ENCODE measurements at places on chromosomes 2 and 18.

DNA sequence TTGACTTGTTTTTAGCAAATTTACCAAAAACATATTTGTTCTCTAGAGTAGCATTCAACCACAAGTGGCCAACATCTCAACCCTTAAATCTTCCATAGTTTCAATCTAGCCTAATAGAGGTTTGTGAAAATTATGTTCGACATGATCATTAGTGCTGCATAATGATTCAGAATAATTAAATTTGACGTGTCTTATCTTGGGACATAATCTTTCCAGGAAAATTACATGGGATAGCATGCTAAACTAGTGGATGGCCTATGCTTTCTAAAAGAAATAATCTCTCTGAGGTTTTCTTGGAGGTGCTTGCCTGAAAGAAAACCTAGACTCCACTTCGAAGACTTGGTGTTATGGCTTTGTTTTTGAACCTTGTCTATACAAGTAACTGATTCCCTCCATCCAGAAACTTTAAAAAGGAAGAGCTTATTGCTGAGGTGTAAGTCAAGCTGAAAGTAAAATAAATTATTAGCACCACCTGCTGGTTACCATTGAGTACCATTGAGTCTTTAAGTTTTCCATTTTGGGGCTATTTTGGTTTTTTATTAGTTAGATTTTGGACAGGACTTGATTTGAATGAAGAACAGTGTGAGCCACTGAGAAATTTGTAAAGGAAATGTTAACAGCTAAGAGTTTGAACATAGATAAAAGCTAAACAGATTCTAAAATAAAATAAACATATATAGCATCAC is 32.7 kb downstream of the COX7A2L start:
- DNase-seq: peak; percentile 51

DNA sequence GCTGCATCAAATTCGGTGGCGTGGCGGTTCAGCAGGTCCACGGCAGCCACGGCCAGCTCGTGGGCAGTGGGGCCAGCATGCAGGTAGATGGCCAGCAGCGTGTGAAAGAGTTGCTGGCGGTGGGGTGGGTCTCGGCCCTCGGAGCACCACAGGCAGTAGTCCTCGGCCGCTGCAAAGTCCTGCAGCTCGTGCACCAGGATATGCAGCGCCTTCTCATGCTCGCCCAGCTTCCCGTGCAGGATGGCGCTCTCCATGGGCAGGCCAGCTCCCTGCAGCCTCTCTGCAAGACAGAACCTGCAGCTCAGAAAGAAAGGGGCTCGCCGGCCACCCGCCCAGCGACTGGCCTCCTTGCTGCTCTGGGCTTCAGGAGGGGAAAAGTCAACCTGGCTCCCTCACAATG is 27.9 kb downstream of the GPR45 start:
- no peak for DNase-seq

GRCh38 chr18:24443870-24444269 is 16.6 kb upstream of the HRH4 start:
- peak; percentile 63 for DNase-seq

DNA sequence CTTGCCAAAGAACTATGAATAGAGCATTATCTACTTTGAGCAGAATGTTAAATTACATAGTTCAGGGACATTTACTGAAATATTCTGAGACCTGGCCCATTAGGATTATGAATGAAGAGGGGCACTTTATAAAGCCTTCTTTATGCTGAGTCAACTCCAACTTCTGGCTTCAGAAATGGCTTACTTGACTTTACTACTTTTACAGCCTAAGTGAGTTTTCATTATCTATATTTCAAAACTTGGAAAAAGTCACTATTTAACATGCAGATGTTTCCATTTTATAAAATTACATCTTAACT is 37.7 kb downstream of the SESTD1 start:
- no peak for DNase-seq

DNA sequence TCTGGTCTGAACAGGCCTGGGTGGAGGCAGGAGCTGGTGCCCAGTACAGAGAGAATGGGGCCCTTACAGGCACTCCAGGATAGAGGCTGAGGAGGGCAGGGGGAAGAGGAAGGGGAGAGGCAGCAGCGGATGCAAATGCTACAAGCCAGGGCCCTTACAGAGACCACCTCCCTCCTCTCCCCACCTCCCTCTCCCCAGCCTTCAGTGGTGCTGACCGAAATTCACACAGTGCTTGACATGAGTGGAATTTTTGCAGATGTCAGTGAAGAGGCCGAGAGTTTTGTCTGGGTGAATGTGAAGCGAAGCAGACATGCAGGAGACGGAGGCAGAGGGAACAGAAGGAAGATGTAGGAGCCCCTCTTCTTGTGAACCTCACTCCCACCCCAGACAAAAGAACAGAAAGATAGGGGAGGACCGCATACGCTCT is 31.9 kb downstream of the CIB4 start:
- DNase-seq: no peak

DNA sequence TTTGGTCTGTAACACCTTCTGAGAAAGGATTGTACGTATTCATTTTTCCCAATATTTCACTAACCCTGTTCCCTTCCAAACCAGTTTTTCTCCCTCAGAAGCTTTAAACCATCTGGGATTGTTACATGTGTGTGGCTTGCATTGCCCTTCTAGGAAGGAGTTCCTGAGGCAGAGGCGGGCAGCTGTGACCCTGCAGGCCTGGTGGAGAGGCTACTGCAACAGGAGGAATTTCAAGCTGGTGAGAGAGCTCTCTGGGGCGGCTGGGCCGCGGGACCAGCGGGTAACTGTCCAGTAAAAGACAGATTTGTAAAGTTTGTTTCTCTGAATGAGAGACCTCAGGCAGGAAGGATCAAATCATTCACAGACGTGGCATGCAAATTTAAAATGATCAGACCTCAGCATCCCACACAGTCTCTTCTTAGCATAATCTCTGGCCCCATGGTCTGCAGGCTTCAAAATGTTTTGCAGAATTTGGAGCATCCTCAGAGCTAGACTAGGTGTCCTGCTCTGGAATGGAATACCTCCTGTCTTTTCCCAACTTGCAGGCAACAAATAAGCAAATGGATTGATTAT is 40.2 kb upstream of the GPR17 start:
- no peak for DNase-seq

Measured in KBM-7 (cell line).